A549 treated with dexamethasone at 1 μM for 4 hours (cell line): ENCODE measurements at places on chromosomes 12 and 14. TPM values are rescaled to one million over a fixed set of nuclear protein-coding genes. Genes with fewer than 3 reads are reported as not detected.

POTEG gene
- total RNA-seq = not detected in 5 replicates

RPL10L gene
- total RNA-seq = not detected in 5 replicates

RTN1 gene
- 0.03 TPM in 1 of 5 replicates, not detected in the others for total RNA-seq

ZNF891 gene
- 0.30 to 0.41 TPM (median 0.34 TPM) in 5 replicates for total RNA-seq

KIF5A gene
- total RNA-seq = 0.12 to 0.27 TPM (median 0.20 TPM) in 5 replicates

TUBA1A gene
- 197 to 241 TPM (median 217 TPM) in 5 replicates for total RNA-seq

RHOJ gene
- not detected in 5 replicates for total RNA-seq

ACSS3 gene
- not detected in 5 replicates for total RNA-seq

KERA gene
- total RNA-seq = not detected in 5 replicates

ACSM4 gene
- not detected in 5 replicates for total RNA-seq

ASCL1 gene
- not detected in 5 replicates for total RNA-seq

PDZRN4 gene
- 0.02 to 0.05 TPM (median 0.04 TPM) in 3 of 5 replicates, not detected in the others for total RNA-seq

ANO4 gene
- total RNA-seq = 0.05 to 0.08 TPM (median 0.07 TPM) in 4 of 5 replicates, not detected in the other

SYT10 gene
- not detected in 5 replicates for total RNA-seq

CLEC2D gene
- 0.32 to 0.97 TPM (median 0.50 TPM) in 5 replicates for total RNA-seq

KRT2 gene
- not detected in 5 replicates for total RNA-seq

GRIP1 gene
- 1.0 to 4.3 TPM (median 2.1 TPM) in 5 replicates for total RNA-seq

MYO1H gene
- not detected in 5 replicates for total RNA-seq

GLIPR1L1 gene
- total RNA-seq = not detected in 5 replicates
